ENCODE measurements at places on chromosomes 13 and 19.
A peak's percentile ranks its signal among the peaks of the same experiment; 100 is the strongest.

DNA sequence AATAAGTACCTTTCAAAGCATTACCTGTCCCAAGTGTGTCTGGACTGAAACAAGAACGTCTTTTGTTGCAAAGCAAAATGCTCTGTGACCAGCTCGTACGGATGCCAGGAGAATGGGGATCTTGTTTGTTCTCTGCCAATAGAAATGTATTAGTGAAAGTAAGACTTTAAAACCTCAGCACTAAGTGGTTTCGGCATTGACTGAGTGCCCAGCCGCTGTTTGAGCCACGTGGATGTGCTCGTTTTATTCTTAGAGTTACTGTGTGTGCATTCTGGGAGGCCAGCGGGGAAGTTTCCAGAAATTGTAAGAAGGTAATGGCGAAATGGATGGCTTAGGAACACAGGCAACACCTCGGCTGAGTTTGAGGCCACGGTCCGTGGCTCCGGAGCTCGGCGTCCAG lies 117.1 kb upstream of the USP29 start:
- peaks cover 11% of the 10 kb centered on the region for H3K36me3 ChIP-seq
- H3K27ac ChIP-seq: no peak overlapping the region

GRCh38 chr19:7706188-7706954 lies 4.4 kb upstream of the FCER2 start:
- H3K27ac ChIP-seq: peak overlapping the region; percentile 92
- peak overlapping the region; percentile 61 for H3K4me3 ChIP-seq
- peaks cover 64% of the 10 kb centered on the region for H3K4me1 ChIP-seq
- peaks cover 3% of the 10 kb centered on the region for H3K27me3 ChIP-seq
- no peaks in the 10 kb centered on the region for H3K36me3 ChIP-seq

- H3K27me3 ChIP-seq: peaks cover 75% of the 10 kb centered on the region
- H3K27ac ChIP-seq: no peak overlapping the region
- H3K4me1 ChIP-seq: peaks cover 21% of the 10 kb centered on the region
- no peaks in the 10 kb centered on the region for H3K36me3 ChIP-seq
- DNase-seq: no peak
- no peak overlapping the region for H3K4me3 ChIP-seq
Observed at GRCh38 chr13:94711561-94712286, 621 bp downstream of the SOX21 start.

- H3K4me3 ChIP-seq: no peak overlapping the region
- peaks cover 2% of the 10 kb centered on the region for H3K36me3 ChIP-seq
- peaks cover 16% of the 10 kb centered on the region for H3K27me3 ChIP-seq
- no peak for DNase-seq
- H3K27ac ChIP-seq: no peak overlapping the region
Observed at GRCh38 chr13:52878831-52879230, 30.4 kb upstream of the PCDH8 start.

DNA sequence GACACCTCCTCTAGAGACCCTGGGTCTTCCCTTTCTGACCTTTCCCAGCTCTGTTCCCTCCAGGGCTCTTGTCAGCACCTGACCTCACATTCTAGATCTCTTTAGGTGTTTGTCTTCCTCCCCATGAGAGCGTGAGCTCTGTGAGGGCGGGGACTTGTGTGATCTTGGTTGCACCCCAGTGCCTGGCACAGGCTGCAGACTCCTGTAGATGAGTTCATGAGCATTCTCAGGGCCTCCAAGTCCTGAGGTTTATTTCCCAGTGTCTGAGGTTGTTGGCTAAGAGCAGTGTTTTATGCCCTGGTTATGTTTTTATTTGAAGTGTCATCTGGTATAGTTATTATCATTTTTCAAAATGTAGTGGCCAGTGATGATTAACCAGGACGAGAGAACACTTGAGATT lies 596 bp downstream of the CEACAM4 start:
- H3K27me3 ChIP-seq: peaks cover 25% of the 10 kb centered on the region
- no peak overlapping the region for H3K4me3 ChIP-seq
- H3K36me3 ChIP-seq: peaks cover 1% of the 10 kb centered on the region
- DNase-seq: no peak
- H3K4me1 ChIP-seq: no peaks in the 10 kb centered on the region
- H3K27ac ChIP-seq: no peak overlapping the region

DNA sequence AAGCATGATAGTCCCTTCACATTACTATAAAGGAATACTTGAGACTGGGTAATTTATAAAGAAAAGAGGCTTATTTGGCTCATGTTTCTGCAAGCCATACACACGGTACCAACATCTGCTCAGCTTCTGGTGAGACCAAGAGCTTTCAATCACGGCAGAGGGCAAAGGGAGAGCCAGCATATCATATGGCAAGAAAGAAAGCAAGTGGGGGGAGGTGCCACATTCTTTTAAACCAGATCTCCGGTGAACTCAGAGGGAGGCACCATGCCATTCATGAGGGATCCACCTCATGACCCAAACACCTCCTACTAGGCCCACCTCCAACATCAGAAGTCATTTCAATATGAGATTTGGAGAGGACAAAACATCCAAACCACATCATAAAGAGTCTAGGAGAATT lies 20.3 kb downstream of the XPO4 start:
- no peak for DNase-seq
- H3K4me1 ChIP-seq: peaks cover 34% of the 10 kb centered on the region
- H3K36me3 ChIP-seq: peaks cover 46% of the 10 kb centered on the region
- H3K4me3 ChIP-seq: no peak overlapping the region
- H3K27ac ChIP-seq: no peak overlapping the region
- H3K27me3 ChIP-seq: no peaks in the 10 kb centered on the region

- H3K27ac ChIP-seq: no peak overlapping the region
- H3K4me1 ChIP-seq: peaks cover 48% of the 10 kb centered on the region
- DNase-seq: no peak
- no peaks in the 10 kb centered on the region for H3K36me3 ChIP-seq
Observed at GRCh38 chr13:25881971-25882451, 169.8 kb downstream of the SHISA2 start.

DNA sequence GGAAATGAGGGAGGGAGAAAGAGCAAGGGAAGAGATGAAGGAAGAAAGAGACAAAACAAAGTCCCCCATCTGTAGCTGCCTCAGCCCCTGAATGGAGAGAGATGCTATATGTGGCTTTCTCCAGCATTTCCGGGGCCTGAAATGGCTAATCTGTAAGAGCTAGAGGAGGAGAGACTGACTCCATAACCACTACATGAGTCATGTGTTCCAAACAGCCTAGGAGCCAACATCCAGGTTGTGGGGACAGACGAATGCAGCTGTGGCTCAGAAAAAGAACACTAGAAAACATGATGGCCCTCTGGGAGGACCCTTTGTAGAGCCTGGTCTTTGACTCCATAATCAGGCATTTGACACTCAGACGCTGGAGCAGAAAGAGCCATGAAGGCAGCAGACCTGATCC lies 292.0 kb upstream of the ZNF507 start:
- peaks cover 2% of the 10 kb centered on the region for H3K27me3 ChIP-seq
- no peaks in the 10 kb centered on the region for H3K36me3 ChIP-seq
- H3K4me1 ChIP-seq: no peaks in the 10 kb centered on the region
- no peak for DNase-seq
- H3K4me3 ChIP-seq: no peak overlapping the region

DNA sequence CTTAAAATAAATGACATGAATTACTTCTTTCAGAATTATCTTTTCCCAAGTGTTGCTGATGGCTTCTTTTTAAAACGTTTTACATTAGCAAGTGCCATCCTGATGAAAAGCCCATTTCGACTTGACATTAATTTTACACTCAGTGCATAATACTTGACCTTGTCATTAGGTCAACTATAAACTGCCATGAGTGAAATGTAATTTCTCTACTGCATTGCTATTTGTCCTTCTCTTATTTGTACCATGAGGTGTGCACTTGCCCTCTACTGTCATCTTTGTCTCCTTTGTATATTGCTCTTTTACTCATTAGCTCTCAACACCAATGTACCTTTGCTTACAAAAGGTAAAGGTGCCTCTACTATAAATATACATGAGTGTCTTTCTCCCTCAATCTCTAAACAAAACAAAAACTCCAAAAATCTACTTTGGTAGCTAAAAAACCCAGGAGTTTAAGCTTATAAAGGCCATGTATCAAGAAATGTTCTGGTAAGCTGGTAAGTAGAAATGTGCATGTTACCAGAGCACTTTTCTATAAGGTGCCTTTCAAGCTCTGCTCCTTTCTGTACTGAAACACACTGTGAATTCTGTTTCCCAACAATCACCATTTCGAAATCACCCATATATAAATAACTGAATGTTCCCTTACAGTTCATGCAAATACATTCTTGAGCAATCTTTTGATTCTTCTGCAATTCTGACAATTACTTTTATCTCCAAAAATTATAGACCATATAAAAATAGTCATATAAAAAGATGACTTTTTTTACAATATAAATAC lies 351.4 kb downstream of the SLITRK5 start:
- H3K4me3 ChIP-seq: no peak overlapping the region
- no peak for DNase-seq
- H3K27ac ChIP-seq: no peak overlapping the region

DNA sequence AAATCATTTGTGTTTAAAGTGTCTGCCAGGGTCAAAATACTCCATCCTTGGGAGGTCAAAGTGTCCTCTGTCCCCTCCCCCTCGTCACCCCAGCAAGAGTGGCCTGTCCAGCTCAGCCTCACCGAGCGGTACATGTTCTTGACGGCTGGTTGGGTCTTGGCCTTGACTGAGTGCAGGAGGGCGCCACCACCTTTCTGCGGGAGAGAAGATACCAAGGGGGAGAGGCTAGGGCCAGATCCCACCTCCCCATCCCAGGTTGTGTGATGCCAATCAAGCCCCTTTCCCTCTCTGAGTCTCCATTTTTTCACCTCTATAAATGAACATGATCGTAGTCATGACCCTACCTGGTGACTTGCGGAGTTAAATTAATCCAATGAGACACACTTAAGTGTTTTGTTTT lies 6.1 kb downstream of the CRB3 start:
- no peaks in the 10 kb centered on the region for H3K27me3 ChIP-seq
- no peaks in the 10 kb centered on the region for H3K4me1 ChIP-seq
- no peak for DNase-seq

- H3K27ac ChIP-seq: peak overlapping the region; percentile 91
- no peak overlapping the region for H3K4me3 ChIP-seq
- H3K27me3 ChIP-seq: no peaks in the 10 kb centered on the region
- no peak for DNase-seq
- H3K4me1 ChIP-seq: peaks cover 62% of the 10 kb centered on the region
- H3K36me3 ChIP-seq: peaks cover 41% of the 10 kb centered on the region
Observed at GRCh38 chr13:24280720-24281119, 28.7 kb upstream of the C1QTNF9 start.

DNA sequence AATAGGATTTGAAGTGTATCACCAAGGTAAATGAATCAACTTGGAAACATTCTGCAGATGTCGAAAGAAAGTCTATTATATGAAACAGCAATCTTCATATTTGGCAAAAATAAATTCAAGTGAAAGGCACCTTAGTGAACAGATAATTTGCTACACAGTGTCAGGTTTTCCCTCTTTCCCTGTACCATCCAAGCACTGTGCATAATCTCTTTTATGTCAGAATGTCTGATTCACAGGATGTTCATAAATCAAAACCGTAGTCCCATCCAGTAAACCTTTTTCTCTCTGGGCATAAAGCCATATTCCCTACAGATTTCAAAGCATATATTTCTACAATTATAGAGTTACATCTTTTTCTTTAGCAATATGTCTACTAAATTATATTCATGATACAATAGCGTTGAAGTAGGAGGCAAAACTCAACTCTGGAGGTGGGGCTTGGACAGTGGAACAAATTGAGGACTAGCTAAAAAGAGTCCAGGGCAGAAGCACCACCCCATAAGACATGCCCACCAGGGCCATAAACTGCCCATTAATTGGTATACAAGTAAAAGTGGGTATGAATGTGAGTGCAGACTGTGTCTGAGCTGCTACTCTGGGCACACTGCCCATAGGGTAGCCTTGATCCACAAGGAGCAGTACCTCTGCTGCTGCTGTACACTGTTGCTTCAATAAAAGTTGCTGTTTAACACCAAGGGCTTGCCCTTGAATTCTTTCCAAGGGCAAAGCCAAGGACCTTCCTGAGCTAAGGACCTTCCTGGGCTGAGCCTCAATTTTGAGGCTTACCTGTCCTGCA lies 72.1 kb upstream of the MYCBP2 start:
- H3K27me3 ChIP-seq: peaks cover 2% of the 10 kb centered on the region
- H3K4me3 ChIP-seq: no peak overlapping the region
- no peaks in the 10 kb centered on the region for H3K36me3 ChIP-seq
- DNase-seq: no peak
- H3K27ac ChIP-seq: no peak overlapping the region
- H3K4me1 ChIP-seq: peaks cover 1% of the 10 kb centered on the region

- no peak overlapping the region for H3K27ac ChIP-seq
- no peak overlapping the region for H3K4me3 ChIP-seq
- no peaks in the 10 kb centered on the region for H3K27me3 ChIP-seq
- H3K36me3 ChIP-seq: no peaks in the 10 kb centered on the region
- no peaks in the 10 kb centered on the region for H3K4me1 ChIP-seq
Observed at GRCh38 chr13:43684963-43685725, 101.6 kb downstream of the ENOX1 start.

- H3K36me3 ChIP-seq: peaks cover 86% of the 10 kb centered on the region
- no peaks in the 10 kb centered on the region for H3K27me3 ChIP-seq
- no peak overlapping the region for H3K27ac ChIP-seq
- no peak for DNase-seq
- no peaks in the 10 kb centered on the region for H3K4me1 ChIP-seq
Observed at GRCh38 chr19:58294743-58295374, 10.3 kb upstream of the ERVK3-1 start.

- no peak overlapping the region for H3K27ac ChIP-seq
- no peaks in the 10 kb centered on the region for H3K27me3 ChIP-seq
- H3K36me3 ChIP-seq: no peaks in the 10 kb centered on the region
- H3K4me3 ChIP-seq: no peak overlapping the region
- no peak for DNase-seq
Observed at GRCh38 chr13:29270271-29270985, 325.1 kb downstream of the SLC7A1 start.

DNA sequence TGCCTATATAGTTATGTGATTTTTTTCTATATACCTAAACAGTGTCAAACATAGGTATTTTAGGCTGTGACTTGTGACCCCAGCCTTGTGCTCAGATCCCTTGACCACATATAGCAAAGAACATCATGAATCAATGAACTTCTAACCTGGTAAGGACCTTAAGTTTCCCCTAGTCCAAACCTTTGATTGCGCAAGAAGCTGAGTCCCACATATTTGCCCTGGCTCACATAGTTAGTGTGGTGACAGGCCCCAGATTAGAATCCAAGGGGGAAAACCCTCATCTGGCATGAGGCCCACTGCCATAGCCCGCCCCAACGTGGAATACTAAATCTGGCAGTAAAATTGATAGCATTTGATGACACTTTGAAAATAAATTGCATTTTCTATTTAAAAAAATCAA lies 171.8 kb downstream of the MZT1 start:
- no peaks in the 10 kb centered on the region for H3K36me3 ChIP-seq
- DNase-seq: no peak
- H3K4me1 ChIP-seq: no peaks in the 10 kb centered on the region

GRCh38 chr19:48415806-48416221 lies 22.3 kb downstream of the GRIN2D start:
- no peak for DNase-seq
- peaks cover 33% of the 10 kb centered on the region for H3K27me3 ChIP-seq
- H3K36me3 ChIP-seq: no peaks in the 10 kb centered on the region
- no peak overlapping the region for H3K27ac ChIP-seq
- peaks cover 30% of the 10 kb centered on the region for H3K4me1 ChIP-seq

DNA sequence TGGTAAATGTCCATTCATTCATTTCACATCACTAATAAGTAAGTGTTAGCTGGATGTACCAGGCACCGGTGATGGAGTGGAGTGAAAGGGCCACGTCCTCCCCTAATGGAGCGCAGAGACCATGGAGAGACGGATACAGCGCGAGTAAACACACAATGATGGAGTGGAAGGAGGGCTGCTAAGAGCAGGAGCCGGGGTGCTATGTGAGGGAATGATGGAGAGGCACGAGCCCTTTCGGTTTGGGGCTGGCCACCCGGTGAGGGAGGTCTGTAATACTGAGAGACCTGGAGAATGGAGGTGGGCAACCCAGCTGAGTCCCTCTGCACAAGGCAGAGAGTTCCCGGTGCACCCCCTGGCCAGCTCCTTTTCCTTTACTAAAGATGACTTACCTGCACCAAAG lies 53.7 kb downstream of the PEPD start:
- no peak overlapping the region for H3K27ac ChIP-seq
- no peak overlapping the region for H3K4me3 ChIP-seq
- H3K36me3 ChIP-seq: no peaks in the 10 kb centered on the region
- no peaks in the 10 kb centered on the region for H3K27me3 ChIP-seq

Measured in activated naive CD8-positive, alpha-beta T cell treated with anti-CD3 and anti-CD28 coated beads, Interleukin-2, amount 50 U/mL, for 24 hours (primary cell).